ENCODE measurements at places on chromosomes 5 and 9.

DNA sequence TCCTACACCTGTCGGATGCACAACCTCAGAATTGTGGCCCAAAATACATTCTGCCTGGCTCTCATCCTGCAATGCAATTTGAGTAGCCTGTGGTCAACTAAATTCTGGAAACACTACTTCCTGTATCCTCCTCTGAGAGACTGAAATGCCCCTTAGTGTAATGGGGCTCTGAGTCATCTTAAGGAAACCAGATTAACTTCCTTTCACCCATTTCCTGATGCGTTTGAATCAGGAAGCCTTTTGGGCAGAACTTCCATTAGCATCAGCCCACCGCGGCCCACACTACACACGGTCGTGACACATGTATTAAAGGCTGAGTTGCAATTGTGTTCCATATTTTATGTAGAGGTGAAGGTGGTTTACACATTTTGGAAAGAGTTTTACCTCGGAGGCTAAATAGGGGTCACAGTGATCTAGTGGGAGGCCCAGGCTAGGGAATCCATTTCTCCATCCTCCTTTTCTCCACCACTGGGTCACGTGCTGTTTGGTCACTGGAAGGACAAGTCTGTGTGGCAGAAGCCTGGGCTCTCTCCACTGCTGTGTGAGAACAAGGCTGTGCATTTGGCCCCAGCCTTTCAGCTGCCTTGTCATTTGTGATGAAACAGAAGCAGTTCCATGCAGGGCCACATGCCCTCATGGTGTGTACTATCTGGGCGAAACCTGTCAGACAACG lies 55.9 kb downstream of the DAP start:
- DNase-seq, result no peak

DNA sequence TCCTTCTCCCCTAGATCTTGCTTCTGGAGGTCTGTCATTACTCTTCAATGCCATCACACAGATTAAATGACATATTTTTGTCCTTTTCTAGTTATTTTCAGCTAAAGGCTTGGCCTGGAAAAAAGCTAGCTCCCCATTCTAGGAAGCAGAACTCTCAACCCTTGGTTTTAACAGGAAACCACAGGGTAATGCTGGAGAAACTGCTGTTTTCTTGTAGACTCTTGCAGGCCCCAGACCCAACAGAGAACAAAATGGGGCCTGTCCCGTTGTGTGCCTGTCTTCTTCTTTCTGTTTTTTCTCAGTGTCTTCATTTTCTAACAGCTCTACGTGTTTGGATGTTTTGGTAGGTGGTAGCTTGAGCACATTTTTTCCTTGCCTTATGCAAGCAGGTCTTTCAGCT lies 21.5 kb downstream of the DCANP1 start:
- DNase-seq, result no peak

- no peak for DNase-seq
Observed at GRCh38 chr9:21611891-21612290, 129.8 kb upstream of the IFNE start.

DNA sequence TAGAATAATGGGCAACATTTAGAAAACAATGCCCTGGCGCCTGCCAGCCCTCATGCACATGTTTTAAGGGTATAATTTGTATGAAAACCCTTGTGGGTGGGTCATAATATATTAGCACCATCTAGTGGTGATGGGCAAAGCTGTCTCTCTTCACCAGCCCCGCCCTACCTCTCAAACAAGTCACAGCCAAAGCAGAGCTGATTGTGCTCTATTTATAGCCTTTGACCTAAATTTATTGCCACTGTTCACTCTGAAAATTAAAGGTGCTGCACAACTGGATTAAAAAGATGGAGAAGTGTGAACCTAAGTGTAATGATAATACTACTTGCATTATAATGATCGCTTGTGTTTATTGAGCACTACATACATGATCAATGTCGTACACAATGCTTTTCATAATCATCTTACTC lies 131.9 kb upstream of the ANKH start:
- DNase-seq, result peak; percentile 38

- no peak for DNase-seq
Observed at GRCh38 chr5:126869005-126869451, 92.1 kb downstream of the LMNB1 start.

DNA sequence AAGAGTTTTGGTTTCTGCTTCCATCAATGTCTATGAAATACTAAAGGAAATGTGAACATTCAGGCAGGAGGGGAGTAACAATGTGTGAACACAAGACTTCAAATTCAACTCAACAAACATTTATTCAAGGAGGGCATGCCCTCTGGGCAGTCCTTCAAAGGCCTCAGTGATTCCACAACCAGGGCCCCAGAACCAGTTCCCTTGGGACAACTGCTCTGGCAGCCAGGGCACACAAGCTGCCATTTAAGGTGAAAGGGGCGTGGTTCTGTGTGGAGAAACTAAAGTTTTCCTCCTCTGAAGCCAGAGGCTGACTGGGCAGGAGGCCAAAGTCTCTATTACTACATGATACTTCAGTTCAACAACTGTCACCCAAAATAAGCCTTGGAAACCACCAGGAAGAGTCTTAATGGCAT lies 3.2 kb downstream of the RBM18 start:
- DNase-seq, result peak; percentile 32
